ENCODE measurements at places on chromosomes 5 and 9.

DNA sequence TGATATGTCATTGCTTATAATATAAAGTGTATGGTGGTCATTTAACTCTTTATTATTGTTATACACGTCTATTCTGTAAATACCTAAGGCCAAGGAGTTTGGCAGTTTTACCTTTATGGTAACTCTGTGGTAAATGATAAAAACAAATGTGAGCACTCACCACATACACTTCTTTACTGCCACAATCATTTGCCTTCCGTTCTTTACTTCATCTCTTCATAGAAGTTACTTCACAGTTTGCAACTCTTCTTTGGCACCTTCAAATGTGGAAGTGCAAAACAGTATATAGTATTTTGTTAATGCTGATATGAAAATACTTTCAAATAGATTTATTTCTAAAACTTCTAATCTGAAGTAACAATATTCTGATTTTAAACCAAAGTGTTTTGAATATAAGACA is 4.4 kb upstream of the MEF2C start:
- DNase-seq: no peak

- peak; percentile 83 for DNase-seq
Measured at GRCh38 chr9:116643691-116644090, 43.4 kb upstream of the TRIM32 start.

DNA sequence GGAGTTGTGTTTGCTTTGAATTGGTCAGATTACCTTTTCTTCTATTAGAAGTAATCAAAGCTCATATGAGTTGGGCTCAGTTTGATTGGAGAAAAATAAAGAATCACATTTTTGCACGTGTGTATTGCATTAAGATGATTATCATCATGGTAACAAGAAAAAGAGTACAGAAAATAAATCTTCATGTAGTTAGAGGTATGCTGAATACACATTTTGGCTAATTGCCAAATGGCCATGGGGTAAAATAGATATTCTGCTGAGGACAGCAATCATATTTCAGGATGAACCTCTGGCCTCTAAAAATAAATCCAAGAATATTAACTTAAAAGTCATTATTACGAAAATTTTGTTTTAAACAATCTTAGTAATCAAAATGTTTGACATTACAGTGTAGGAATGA is 38.9 kb upstream of the GNAQ start:
- DNase-seq: no peak

GRCh38 chr9:12643686-12644085 is 49.5 kb upstream of the TYRP1 start:
- DNase-seq: peak; percentile 41

- peak; percentile 81 for DNase-seq
Measured at GRCh38 chr9:14693251-14693861, at the start of gene ZDHHC21. TSS of gene ZDHHC21 (minus strand) at chr9:14693432. CDS start at chr9:14674340, 19,092 bp downstream.

DNA sequence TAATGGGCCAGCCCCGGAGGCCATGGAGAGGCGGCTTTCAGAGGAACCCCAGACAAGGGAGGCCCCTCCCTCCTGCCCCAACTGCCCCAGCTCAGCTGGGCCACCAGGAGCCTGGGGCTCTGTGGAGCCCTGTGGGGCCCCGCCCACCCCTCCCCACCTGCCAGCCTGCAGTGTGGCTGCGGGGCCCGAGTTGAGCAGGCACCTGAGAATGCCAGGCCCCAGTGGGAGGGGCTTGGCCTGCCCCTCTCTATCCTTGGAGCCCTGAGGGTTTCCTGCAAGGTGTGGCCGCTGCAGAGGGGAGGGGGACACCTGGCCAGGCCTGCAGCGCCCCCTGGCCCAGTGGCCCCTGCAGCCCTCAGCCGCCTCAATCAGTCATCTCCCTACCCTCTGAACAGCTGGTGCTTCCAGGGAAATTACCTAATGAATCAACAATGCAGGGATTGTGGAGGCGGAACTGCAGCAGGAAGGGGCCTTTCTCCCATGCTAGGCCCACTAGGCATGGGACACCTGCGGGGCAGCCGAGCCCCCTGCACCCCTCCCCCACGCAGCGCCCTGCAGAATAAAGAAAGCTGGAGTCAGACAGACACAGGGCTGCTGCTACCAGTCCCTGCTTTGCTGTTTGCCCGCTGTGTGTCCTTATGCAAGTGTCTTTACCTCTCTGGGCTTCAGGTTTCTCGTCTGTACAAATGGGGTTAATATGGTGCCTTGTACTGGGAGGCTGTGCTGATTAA is 48.0 kb downstream of the LMX1B start:
- DNase-seq: no peak

DNA sequence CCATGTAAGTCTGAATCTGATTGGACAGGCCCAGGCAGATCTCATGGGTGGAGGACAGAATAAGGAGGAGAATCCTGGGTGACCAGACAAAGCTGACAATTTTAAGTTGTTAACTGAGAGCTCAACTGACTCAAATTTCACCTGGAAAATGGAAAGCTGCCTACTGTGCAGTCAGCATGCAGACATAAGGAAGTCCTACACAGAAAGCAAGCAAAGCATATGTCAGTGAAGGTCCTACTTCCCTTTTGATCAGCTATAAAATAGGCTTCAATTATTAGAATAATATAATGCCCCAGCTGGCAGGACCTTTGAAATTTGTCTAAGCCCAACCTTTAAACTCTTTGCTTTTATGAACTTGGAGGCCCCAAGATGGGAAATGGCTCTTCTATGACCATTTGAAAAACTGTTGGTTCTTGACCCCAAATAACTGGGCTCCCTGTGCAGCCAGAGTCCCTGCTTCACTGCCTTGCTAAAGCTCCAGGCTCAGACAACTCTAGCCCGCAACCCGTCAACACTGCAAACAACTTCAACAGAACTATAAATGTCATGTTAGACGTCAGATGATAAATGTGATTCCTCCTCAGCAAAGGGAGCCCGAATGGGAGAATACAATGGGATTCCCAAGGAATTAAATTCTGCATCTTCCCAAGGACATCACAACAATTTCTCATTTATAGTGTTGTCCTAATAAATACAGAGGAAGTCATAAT is 118.9 kb upstream of the ADRA1B start:
- no peak for DNase-seq

DNA sequence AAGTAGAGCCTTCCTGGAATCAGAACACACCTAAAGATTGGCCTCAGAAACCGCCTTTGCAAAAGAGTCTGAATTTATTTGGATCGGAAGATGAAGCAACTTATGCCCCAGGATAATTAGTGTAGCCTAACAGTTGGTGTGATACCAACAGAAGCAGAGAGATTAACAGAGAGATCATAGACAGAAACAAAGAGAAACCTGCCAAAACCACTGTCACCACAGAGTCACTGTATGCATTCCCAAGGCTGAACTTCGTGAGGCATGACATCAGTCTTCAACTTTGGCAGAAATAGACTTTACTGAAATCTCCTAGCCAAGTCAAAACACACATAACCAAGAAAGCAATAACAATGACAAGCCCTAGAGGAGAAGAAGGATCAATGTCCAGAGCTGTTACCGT is 361.8 kb downstream of the ELAVL2 start:
- no peak for DNase-seq

- peak; percentile 66 for DNase-seq
Measured at GRCh38 chr5:33105521-33105941, 335.2 kb upstream of the TARS1 start.

GRCh38 chr9:115114546-115114945 is 3.4 kb downstream of the TNC start:
- no peak for DNase-seq
